Common myeloid progenitor, CD34-positive (primary cell): ENCODE measurements at places on chromosomes 1 and 21.

GRCh38 chr1:185291159-185291558 is 25.9 kb downstream of the IVNS1ABP start:
- peak; percentile 67 for DNase-seq

DNA sequence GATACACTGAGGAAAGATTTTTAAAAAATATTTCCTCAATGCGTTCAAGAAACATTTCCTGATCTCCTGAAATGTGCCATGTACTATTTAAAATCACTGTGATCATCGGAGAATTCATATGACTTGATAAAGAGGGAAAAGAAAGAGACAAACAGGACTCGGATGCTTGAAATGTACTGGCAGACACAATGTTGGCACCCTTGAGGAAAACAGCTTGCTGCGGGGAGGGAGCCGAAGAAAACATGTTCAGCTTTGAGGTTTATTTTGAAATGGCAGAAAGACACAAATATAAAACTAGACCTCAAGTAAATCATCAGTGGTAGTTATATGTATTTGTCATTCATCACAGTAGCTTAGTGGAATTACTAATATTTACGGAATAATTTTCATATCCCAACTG is 100.9 kb upstream of the BRINP3 start:
- no peak for DNase-seq

DNA sequence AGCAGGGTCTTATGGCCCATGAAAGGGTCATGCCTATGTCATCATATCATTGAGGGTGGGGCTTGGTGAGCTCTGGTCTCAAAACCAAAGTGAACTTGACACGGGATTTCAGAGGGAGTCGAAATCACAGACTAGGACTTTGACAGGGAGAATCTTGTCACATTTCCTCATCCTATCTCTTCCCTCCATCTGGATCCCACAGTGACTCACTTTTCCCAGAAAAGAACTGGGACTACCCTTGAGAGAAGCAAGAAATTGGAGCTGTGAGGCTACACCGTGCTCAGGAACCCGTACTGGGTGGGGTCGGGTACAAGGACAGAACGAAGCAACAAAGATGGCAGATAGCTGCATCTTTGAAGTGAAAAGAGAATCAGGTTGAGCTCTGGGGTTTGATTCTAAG is 69.5 kb downstream of the ZSCAN20 start:
- DNase-seq, result no peak

- no peak for DNase-seq
Measured at GRCh38 chr1:117559985-117560384, 45.9 kb upstream of the TENT5C start.

GRCh38 chr1:224405604-224405970 is 29.0 kb downstream of the WDR26 start:
- no peak for DNase-seq

DNA sequence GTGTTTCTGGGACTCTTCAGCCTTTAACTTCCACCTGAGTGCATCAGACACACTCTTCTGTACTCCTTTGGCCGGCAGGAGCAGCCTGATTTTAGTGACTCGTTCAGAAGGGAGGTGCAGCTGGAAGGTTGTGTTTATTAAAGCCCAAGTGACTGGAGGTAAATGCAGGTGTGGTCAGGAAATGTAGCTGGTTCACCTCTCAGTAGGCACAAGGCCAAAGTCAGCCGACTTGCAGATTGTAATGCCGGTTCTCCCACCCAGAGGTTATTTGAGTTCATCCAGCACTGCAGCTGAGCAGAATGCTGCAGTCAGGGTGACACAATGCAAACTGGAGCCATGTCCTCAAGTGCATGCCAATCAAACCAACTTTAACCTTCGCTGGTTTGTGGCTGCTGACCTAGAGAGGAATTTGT is 91.5 kb downstream of the SPATA46 start:
- DNase-seq, result no peak

- peak; percentile 96 for DNase-seq
Measured at GRCh38 chr1:66758241-66758755, 6.0 kb downstream of the DYNLT5 start.
